ENCODE measurements at places on chromosomes 7 and 10.
A peak's percentile ranks its signal among the peaks of the same experiment; 100 is the strongest.

DNA sequence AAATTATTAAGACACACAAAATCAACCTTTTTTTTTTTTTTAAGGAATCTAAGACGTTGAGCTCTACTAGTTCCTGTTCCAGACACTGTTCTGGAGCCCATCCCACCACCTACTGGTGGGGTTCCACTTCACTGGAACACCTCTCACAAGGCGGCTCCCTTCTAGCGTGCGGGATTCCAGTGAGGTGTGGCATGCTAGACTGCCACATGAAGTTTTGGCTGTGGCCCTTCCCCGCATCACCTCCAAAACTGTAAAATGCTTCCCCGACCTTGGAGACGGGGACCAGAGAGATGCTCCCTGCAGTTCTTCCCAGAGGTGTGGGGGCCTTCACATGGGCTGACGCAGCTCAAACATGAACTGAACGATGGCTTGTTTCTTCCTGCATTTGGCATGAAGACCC is 12.6 kb downstream of the FAM53B start:
- DNase-seq = no peak

DNA sequence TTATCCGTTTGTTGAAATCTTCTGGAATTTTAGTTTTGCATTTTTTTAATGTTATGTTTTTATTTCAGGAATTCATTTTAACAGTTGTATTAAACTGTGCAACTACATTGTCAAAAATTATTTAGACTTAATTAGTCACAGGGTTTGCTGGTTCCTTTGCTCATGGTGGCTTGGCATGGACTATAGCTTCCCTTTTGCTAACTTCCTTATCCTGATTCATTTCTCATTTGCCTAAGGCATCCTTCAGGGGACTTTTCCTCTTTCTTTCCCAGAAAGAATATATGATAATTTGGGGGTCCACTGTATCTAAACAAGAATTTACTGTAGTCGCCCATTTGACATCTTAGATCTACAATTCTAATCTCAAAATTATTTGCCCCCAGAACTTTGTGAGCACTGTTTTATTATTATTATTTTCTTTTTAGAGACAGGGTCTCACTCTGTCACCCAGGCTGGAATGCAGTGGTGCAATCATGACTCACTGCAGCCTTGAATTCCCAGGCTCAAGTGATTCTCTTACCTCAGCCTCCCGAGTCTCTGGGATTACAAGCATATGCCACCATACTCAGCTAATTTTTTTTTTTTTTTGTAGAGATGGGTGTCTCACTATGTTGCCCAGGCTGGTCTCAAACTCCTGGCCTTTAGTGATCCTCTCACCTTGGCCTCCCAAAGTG is 13.9 kb downstream of the FIGNL1 start:
- no peak for DNase-seq

GRCh38 chr7:28724563-28724962 is 233.6 kb downstream of the TRIL start:
- no peak for DNase-seq

DNA sequence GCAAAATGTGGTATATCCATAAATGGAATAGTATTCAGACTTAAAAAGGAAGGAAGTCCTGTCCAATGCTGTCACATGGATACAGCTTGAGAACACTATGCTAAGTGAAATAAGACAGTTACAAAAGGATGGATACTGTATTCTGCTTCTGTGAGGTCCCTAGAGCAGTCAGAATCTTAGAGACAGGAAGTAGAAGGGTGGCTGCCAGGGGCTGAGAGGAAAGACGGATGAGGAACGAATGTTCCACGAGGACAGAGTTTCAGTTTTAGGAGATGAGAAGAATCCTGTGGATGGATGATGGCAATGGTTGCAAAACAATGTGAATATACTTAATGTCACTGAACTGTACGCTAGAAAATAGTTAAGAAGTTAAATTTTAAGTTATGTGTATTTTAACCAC is 3.8 kb downstream of the PRKCQ start:
- no peak for DNase-seq

- DNase-seq = no peak
Measured at GRCh38 chr10:74901301-74901700, 74.9 kb downstream of the KAT6B start.

- no peak for DNase-seq
Measured at GRCh38 chr10:95741807-95742467, 14.0 kb upstream of the ENTPD1 start.

GRCh38 chr10:20237091-20237570 is 420.9 kb downstream of the PLXDC2 start:
- DNase-seq = no peak

GRCh38 chr7:74525140-74525539 is 71.4 kb downstream of the GTF2IRD1 start:
- DNase-seq = no peak

GRCh38 chr7:127391591-127392181 is 822 bp downstream of the ZNF800 start:
- DNase-seq = peak; percentile 51

DNA sequence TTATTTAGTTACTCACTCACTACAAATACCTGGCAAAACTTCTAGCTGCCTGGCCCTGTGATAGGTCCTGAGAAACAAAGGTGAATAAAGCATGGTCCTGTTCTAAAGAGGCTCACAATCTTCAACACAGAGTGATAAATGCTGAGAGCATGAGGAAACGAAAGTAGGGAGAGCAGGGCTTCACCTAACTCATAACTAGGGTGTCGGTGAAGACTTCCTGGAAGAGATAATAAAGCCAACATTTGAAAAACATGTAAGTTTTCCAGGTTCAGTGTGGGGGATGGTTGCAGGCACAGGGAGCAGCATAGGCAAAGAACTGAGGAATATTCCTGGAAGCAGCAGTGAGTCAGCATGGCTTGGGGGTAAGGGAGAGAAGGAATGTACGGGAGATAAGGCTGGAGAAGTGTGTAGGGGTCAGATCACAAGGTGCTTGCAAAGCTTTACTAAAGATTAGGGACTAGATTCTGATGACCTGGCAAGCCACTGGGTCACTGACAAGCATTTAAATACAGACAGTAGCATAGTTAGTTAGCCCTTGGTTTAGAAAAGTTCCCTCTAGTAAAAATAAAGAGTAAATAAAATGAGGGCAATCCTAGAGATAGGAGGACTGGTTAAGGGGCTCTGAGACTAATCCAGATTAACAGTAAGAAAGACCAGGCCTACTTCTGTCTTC is 5.1 kb downstream of the KEL start:
- DNase-seq = no peak

- DNase-seq = no peak
Measured at GRCh38 chr10:91339729-91340128, 70.4 kb upstream of the HECTD2 start.

- no peak for DNase-seq
Measured at GRCh38 chr10:124268976-124269375, 149.7 kb downstream of the OAT start.

- no peak for DNase-seq
Measured at GRCh38 chr10:36765782-36766414, 359.5 kb upstream of the ANKRD30A start.

DNA sequence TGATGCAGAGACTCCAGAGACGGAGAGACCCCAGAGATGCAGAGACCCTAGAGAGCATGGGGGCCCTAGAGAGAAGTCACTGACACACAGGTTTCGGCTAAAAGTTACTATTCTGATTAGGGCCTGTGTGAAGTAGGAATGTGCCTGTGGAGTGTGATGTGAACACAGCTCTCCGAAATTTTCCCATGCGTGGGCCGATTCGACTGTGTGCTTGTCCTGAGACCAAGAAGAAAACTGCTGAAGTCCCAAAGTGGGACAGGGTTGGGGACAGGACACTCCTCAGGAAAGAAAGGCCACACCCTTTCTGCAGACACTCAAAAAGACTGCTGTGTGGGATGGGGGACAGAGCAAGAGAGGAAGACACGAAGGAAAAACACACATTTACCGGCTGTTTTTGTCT is 533.5 kb downstream of the PTPRN2 start:
- DNase-seq = no peak

GRCh38 chr7:87058744-87059524 is 520 bp downstream of the ELAPOR2 start:
- peak; percentile 13 for DNase-seq

DNA sequence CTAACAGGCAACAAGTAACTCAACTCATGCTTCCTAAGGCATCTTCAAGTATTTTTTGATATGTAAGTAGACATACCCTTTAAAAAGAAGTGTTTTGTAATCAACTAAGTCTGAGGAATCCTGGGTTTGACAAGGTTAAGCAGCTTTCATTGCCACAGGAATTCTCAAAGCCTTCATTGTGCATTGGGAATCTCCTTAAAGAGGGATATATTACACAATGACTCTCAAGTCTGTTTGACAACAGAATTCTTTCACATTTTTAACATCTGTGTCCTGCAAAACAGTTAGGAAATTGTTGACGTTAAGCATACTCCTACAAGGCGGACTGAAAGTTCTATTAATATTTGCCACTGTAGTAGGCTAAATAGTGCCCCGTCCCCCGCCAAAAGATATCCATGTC is 71.4 kb downstream of the SGMS1 start:
- no peak for DNase-seq
